ENCODE measurements at places on chromosomes 1 and 21.
A peak's percentile ranks its signal among the peaks of the same experiment; 100 is the strongest.

DNA sequence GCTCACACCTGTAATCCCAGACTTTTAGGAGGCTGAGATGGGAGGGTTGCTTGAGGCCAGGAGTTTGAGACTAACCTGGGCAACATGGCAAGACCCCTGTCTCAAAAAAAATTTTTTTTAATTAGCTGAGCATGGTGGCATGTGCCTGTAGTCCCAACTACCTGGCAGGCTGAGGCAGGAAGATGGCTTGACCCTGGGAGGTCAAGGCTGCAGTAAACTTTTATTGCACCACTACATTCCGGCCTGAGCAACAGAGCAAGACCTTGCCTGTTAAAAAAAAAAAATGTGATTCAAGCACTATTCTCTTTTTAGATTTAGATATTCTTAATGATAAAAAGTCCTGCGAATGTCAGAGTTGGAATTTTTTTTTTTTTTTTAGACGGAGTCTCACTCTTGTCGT is 102.5 kb upstream of the L1TD1 start:
- no peak for DNase-seq

- DNase-seq = no peak
These were observed 130.9 kb downstream of the FOXD2 start for GRCh38 chr1:47568763-47569162.

- DNase-seq = peak; percentile 100
These were observed 39.5 kb downstream of the XCL2 start for GRCh38 chr1:168504064-168504837.

DNA sequence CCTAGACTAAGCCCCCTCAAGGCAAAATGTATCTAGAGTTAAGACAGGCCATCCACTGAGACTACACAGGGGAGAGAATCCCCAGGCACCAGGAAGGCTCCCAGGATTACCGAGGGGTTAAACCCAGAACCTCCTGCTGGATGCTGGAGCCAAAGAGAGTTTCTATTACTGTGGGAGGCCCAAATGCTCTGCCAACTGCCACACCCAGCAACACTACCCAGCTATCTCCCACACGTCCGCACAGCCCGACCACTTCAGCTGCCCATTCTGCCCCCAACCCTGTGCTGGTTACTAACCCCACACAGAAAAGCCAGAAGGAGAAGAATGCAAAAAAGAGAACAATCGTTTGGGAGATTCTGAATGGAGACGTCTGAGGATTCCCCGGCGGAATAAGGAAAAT is 63.6 kb downstream of the CD46 start:
- no peak for DNase-seq

- DNase-seq = no peak
These were observed 295.4 kb upstream of the VAMP3 start for GRCh38 chr1:7475691-7476090.

DNA sequence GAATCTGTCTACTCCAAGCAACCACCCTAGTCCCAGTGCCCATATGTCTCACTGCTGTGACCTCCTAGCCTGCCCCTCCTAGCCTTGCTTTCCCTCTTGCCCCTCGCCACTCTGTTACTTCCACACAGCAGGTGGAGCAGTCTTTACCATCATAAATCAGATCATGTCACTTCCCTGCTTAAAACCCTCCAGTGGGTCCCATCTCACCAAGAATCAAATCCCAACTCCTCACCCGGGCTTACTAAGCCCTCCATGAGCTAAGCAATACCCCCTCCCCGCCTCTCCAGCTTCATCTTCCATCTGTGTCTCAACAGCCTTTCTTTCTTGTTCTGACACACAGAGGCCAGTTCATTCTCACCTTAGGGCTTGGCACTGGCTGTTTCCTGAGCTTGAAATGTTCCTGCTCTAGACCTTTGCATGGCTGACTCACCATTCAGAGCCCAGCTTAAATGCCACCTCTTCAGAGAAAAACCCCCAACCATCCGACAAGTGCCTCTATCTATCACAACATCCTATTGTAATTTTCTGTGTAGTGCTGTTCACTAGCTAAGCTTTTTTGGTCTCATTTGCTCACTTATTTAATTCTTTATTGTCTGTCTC is 22.3 kb downstream of the KNCN start:
- DNase-seq = no peak

- DNase-seq = no peak
These were observed 661.6 kb upstream of the PKN2 start for GRCh38 chr1:88022516-88022915.

DNA sequence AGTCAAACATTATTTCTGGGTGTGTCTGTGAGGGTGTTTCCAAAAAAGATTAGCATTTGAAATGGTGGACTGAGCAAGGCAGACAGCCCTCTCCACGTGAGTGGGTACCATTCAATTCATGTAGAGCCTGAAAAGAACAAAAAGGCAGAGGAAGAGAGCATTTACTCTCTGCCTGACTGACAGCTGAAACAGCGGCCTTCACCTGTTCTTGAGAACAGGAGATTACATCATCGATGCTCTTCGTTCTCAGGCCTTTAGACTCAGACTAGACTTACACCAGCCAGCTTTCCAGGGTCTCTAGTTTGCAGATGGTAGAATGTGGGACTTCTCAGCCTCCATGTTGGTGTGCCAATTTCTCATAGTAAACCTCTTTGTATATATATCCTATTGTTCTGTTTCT is 302.3 kb downstream of the BACH1 start:
- DNase-seq = no peak

GRCh38 chr1:17258116-17258757 is 9.3 kb downstream of the PADI3 start:
- no peak for DNase-seq

GRCh38 chr1:88104236-88104635 is 579.8 kb upstream of the PKN2 start:
- no peak for DNase-seq

- DNase-seq = no peak
These were observed 1.2 kb downstream of the TUT4 start for GRCh38 chr1:52551507-52552235.

GRCh38 chr1:151458802-151459330 is 428 bp downstream of the POGZ start:
- DNase-seq = no peak

GRCh38 chr21:17488620-17489019 is 24.2 kb upstream of the CXADR start:
- no peak for DNase-seq

DNA sequence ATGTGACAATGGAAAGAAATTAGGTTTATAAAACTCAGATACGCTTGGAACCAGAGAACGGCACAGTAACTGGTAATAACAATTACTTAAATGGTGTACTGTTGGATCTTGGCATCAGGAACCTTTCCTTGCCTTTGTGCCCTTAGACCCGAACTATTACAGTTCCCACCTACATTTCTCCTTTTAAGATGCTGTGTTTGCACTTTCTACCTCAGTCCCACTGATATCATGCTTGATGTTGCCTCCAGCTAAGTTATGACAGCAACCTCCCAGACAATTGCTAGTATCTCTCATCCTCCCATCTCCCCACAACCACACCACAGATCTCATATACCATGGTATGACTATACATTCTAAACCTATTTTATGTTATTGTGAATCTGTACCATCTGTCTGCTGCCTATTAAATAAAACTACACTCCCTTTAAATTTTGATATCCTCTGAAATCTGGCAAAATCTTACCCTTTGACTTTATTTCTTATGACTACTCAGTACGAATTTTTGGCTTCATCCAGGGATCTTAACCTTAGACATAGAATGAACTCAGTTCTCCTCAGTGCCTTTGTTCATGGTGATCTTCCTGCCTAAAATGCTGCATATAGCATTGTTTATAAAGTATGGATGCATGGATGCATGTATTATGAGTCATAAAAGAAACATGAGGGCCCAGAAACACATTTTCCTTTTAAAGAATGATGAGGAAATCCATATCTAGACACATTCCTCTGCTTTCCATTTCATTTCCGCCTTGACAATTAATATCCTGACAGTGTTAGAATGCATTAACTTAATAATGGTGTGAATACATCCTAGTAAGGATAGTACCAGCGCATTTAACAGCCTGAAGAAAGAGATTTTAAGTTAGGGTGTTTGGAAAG is 64.1 kb downstream of the LRRC8D start:
- no peak for DNase-seq

- no peak for DNase-seq
These were observed 10.2 kb upstream of the OR10J4 start for GRCh38 chr1:159421821-159422220.

GRCh38 chr1:22025368-22026155 is 24.1 kb downstream of the CELA3A start:
- peak; percentile 49 for DNase-seq

DNA sequence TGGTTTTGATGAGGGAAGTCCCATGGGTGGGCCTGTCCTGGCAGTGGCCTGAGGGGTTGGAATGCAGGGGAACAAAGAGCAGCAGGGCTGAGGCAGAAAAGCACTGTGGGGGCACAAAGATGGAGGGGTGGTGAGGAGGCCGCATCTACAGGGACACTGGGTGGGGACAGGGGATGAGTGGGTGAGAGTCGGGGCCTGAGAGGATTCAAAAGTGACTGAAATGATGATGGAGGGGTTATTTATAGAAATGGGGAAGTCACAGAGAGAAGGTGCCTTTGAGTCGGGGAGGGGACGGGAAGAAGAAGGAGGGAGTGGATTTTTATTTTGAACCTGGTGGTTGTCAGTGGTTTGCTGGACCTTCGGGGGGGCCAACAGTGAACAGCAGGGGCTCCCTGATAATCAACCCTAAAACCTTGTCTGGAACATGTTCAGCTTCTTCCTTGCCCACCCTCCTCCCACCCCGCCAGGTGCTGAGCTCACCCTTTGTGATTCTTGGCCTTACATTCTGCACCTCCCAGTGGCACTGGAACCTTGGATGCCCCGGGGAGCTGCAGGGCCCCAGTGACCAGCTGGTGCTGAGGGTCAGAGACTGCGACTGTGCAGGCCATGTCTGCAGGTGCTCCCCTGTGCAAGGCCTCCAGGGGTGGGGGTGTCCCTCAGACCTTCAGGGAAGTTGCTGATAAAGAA is 42.9 kb downstream of the IER5 start:
- peak; percentile 47 for DNase-seq

- no peak for DNase-seq
These were observed 145.0 kb downstream of the TRABD2B start for GRCh38 chr1:47852006-47852718.

DNA sequence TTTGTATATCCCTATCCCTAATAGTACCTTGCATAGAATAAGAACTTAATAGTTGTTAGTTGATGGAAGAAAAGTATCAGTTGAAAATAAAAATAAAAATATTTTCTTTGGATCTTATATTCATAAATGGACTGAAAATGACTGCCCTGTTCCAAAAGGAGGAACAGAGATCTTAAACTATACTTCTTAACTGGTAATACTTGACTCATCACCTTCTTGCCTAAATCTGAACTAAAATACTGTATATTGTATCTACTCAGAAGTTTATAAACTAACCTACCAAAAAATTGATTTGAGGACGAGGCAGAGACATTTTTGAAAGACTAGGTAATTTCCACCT is 178.8 kb downstream of the SYT2 start:
- no peak for DNase-seq

DNA sequence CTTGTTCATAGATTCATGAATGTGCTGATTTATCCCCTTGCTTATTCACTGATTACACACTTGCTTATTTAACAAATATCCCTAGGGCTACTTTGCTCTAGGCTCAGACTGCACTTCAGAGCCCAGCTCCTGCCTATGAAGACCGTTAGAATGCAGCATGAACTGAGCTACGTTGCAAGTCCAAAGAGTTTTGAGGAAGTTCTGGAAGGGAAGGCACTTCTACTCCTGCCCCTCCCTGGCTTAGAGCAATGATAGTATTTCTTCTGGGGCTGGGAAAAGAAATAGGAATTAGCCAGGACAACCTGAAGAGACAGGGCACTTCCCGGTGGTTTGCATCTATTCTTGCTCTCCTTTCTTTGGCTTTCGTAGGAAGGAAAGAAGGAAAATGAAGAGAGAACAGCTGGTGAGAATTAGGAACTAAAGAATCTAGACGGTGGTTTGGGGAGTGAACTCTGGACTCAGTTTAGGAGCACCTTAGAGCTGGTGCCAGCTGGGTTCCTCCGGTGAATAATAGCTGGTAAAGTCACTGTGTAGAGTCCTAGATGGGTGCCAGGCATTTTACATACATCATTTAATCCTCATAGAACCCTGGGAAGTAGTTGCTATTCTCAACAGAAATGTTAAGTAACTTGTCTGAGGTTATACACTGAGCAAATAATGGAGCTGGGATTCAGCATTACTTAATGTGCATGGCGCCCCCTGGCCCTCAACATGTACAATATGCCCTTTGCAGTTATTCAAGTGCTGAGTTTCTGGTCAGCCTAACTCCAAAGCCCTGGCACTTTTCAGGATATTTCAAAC is 65.9 kb downstream of the NDUFS5 start:
- no peak for DNase-seq

- no peak for DNase-seq
These were observed 312.6 kb downstream of the SIPA1L2 start for GRCh38 chr1:232317350-232317749.

DNA sequence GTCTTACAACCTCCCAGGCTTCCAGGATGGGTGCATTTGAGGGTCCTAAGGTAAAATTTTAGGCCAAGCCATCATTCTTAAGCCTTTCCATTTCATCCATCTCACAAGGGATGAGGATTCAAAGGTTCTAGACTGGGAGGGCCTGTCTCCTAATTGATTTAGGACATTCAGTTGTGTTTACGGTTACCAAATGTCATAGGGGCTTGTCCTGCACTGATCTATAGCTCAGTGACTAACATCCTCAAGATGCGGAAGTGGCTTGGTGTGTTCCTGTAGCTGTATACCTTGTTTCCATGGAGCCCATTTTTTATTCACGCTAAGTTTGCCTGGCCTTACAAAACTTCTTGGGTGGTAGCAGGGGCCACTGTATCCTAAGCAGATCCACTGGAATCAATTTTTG is 52.8 kb downstream of the DUSP10 start:
- no peak for DNase-seq

- DNase-seq = no peak
These were observed 9.8 kb downstream of the THAP3 start for GRCh38 chr1:6634371-6635052.

- DNase-seq = no peak
These were observed 953.8 kb upstream of the ADGRL2 start for GRCh38 chr1:80846966-80847365.

GRCh38 chr1:173478094-173478674 is 1.0 kb downstream of the PRDX6 start:
- no peak for DNase-seq

DNA sequence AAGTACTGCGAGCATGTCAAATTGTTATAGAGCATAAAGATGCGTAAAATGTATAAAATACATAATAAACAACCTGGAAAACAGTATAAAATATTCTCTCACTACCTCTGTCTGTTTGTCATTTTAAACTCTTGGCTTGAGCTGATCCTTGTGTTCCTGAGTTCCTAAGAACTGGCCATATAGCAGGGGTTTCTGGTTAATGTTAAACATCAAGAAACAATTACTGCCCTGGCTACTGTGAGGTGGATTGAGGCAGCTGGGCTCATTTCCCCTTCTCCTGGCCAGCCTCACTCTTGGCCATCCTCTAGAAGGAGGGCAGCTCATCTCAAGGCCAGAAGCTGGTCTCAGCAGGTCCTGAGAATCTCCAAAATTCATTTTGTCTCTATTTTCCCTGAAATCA is 297.3 kb upstream of the USP24 start:
- DNase-seq = no peak

GRCh38 chr1:11516961-11517635 is 38.1 kb downstream of the DISP3 start:
- no peak for DNase-seq
